NCI-H774 (cell line): ENCODE measurements at places on chromosomes 5 and 9.

GRCh38 chr9:108994695-108995094, 18.6 kb downstream of the CTNNAL1 start:
- no peak for DNase-seq

- DNase-seq, result no peak
Observed at GRCh38 chr5:13331585-13331984, 612.9 kb downstream of the DNAH5 start.

DNA sequence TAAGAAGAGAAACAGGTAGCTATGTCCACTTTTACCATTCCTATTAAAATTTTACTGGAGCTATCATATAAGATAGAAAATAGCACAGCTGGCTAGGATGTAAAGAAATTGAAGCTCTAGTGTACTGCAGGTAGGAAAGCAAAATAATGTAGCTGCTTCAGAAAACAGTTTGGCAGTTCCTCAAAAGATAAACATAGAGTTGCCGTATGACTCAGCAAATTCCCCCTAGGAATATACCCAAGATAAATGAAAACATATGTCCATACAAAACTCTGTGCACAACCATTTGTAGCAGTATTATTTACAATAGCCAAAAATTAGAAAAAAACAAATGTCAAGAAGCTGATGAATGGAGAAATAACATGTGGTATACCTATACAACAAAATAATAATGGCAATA, 64.6 kb upstream of the SHISAL2B start:
- no peak for DNase-seq

DNA sequence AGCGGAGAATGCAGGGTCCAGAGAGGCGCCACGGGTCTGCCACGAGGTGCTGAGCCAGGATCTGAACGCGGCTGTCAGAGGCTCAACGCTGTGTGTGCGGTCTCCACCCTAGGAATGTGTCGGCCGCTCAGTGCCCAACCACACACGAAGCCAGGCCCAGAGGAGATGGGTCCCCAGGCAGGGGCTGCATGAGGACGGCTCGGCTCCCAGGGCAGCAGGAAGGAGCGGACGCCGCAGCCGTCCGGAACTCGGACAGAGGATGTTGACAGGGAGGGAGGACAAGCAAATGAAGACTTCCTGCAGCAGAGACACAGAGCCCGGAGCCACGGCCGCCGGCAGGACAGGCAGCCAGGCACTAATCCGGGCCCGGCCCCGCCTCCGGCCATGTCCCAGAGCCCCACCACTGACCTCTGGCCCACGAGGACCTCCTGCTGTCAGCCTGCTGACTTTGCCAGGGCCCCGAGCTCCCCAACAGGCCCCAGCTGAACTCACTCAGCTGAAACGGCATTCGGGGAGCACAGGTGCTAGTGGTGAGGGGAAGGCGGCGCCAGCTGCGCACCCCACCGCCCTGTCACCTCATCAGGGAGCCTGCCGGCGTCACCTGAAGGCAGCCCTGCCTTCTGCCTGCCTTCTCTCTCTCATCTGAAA, 12.7 kb downstream of the VAV2 start:
- no peak for DNase-seq

- DNase-seq, result no peak
Observed at GRCh38 chr9:86825299-86825698, 122.0 kb downstream of the GAS1 start.

GRCh38 chr9:10008101-10008799, 604.6 kb downstream of the PTPRD start:
- DNase-seq, result no peak

GRCh38 chr9:133932181-133932580, 59.9 kb downstream of the VAV2 start:
- no peak for DNase-seq
